ENCODE measurements at places on chromosomes 1 and 21.

GRCh38 chr1:224933584-224933983 lies 4.1 kb downstream of the DNAH14 start:
- no peak for DNase-seq

- DNase-seq = no peak
Observed at GRCh38 chr21:31930001-31930400, 57.2 kb downstream of the HUNK start.

DNA sequence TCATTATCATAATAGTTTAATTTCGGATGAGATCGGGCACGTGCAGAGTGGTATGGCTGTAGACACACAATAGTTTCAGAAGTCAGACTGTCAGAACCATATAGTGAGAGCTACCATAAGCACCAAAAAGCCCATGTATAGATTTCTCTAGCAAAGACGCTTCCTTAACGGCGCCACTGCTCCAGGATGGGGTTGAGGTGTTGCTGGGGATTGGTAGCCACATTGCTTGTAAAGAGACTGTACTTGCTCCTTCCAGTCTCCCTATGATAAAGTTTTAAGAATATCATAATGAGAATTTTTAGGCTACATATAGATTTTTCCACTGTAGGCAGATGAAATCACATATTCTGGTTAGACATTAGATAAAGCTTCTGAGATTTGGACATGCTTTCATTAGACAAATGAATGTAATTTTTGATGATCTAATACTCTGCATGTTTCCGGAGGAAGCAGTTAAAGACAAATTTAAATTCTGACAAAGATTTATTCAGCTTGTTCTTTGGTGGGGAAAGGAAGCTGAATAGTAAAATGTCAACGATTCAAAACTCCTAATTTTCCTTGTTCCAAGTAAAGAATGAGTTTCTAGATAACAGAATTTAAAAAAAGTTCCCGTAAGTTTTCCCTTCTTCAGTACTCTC lies 77.7 kb downstream of the MAP3K7CL start:
- peak; percentile 86 for DNase-seq

DNA sequence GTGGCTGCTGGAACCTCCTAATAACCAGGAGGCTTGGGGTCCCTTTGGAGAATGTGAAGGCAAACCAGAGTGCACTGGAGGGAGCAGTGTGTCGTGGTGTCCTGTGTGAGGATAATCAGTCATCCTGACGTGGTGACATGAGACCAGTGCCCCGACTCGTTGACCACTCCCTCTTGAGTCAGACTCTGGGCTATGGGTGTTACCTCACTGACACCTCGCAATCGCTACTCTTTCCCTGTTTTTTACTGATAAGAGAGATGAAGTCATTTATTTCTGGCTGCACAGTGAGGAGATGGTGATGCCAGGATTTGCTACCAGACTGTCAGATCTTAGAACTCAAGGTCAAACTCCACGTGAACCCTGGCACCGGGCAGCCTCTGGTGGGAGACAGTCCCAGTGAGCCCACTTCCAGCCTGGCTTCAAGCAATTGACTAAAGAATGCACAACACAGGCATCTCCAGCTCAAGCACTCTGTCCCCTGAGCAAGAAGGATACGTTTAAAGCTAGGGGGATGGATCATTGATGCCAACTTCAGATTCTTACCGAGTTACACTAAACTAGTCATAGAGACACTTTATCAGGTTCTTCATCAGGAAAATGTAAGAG lies 30.3 kb downstream of the UBASH3A start:
- DNase-seq = peak; percentile 54
